Stimulated activated CD8-positive, alpha-beta memory T cell treated with anti-CD3 and anti-CD28 coated beads, Interleukin-15, amount 100 ng/mL, for 1 hour (primary cell): ENCODE measurements at places on chromosomes 3 and 15.

DNA sequence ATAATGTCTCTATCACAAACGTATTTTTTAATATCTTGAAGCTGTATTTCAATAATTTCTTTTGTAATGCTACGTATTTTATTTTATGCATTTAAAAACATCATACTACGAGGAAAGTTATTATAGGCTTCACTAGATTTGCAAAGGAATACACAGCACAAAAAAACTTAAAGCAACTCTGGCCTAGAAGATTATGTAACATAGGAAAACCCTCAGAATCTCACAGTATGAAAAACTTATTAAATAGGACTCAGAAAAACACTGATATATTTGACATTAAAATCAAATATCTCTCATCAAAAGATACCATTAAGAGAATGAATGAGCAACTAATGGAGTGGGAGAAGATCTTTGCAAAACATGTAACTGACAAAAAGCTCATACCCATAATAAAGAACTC, 63.7 kb downstream of the DMXL2 start:
- DNase-seq, result no peak

DNA sequence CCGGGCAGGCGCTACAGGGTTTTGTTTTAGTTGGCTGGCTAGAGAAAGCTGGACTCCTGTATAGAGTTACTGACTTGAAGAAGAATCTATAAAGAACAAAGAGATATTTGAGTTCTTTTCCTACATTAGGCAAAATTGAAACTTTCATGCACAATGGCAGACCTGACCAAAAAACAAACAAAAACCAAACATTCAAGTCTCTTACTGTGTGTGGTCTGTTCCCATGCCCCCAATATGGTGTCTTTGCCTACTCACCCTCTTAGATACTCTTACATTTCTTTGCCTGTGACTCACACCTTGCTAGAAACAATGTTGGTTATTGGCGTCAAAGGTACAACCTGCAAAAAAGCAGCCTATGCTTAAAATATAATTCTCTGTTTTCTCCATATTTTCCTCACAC, 109.5 kb upstream of the TMC3 start:
- DNase-seq, result no peak

GRCh38 chr3:124776856-124777255, 46.6 kb downstream of the UMPS start:
- no peak for DNase-seq

DNA sequence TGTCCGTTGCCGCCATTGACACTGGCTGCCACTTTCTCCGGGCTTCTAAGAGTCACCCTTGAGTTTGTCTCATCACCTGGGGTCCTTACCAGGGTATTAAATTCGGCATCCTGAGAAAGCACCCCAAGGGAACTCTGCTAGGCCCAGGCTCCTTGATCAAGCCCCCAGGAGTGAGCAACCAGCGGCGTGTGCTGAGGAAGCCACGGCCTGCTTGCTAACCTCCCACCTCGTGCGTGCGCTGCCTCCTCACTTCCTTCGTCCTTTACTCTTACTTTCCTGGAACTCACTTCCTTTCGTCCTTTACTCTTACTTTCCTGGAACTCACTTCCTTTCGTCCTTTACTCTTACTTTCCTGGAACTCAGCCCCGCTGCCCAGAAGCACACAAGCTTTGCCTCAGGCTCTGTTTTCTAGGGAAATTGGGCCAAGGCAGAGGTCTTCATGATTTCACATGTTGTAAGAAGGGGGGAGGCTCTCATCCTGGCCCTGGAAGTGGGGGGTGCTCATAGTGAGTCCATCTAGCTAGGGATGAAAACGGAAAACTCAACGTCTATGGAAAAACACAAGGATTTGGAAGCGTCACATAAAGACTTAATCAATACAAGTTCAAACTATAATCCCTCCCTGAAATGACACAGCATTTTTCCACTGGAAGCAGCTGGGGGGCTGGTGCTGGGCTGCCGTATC, 36.7 kb upstream of the BDH1 start:
- DNase-seq, result no peak
